ENCODE measurements at places on chromosomes 3 and 15.

DNA sequence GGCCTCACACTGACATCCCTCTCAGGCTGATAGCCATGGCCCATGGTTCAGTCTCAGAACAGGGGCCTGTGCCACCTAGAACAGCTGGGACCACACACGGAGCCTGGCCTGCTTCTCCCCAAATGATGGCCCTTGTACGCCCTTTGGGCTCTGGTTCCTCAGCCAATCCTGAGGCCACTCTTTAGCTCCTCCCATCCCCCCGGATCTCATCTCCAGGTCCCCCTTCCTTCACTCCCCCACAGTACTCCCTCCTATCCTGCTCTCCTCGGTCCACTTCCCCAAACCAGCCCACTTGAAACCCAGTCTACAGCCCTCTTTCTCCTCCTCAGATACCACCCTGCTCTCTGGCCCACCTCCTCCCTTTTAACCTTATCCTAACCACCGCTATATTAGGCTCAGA is 17.8 kb upstream of the ZFYVE19 start:
- no peak for DNase-seq

- no peak for DNase-seq
Measured at GRCh38 chr15:59686389-59686788, 2.7 kb downstream of the BNIP2 start.

- peak; percentile 15 for DNase-seq
Measured at GRCh38 chr15:37134699-37135131, 34.4 kb upstream of the MEIS2 start.

GRCh38 chr15:73541479-73541878 is 91.7 kb downstream of the NPTN start:
- no peak for DNase-seq

GRCh38 chr3:53171064-53171418 is 10.0 kb downstream of the PRKCD start:
- DNase-seq = no peak

GRCh38 chr3:22659651-22660475 is 543.3 kb upstream of the UBE2E2 start:
- no peak for DNase-seq

GRCh38 chr3:124149771-124150170 is 157.8 kb upstream of the ROPN1 start:
- DNase-seq = no peak

- DNase-seq = no peak
Measured at GRCh38 chr15:90924375-90924774, 8.0 kb downstream of the HDDC3 start.

DNA sequence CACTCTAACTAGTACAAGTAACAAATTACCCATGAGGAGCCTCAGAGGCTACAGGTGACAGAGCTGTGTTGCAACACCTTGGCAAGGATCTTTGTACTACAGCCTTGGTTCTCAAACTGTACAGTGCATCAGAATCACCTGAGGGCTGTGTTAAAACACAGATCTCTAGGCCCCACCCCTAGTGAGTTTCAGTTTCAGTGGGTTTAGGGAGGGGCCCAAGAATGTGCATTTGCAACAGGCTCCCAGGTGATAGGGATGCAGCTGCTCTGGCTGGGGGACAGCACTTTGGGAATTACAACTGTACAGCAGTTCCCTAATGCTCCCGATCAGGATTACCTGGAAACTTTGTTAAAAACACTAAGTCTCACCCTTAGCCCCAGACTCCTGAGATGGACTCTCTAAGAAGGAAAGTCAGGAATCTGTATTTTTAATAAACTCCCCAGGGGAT is 66.1 kb upstream of the NR2F2 start:
- no peak for DNase-seq

- no peak for DNase-seq
Measured at GRCh38 chr3:7700539-7700938, 801.1 kb upstream of the LMCD1 start.

DNA sequence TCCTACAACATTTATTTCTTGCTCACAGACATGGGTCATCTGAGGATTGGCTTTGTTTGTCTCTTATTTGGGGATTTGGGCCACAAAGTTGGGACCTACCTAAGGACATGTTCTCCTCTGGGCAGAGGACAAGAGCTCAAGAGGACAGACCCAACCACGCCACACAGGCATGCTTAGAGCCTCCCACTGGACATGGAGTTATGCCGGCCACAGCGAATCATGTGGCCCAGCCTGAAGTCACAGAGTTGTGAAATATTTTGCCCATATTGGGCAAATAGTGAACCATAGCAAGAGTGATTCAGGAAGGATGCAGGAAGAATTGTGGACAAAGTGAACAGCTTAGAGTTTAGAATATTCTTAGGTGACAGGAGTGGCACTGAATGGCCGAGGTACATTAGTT is 9.9 kb downstream of the TRAK1 start:
- DNase-seq = no peak

DNA sequence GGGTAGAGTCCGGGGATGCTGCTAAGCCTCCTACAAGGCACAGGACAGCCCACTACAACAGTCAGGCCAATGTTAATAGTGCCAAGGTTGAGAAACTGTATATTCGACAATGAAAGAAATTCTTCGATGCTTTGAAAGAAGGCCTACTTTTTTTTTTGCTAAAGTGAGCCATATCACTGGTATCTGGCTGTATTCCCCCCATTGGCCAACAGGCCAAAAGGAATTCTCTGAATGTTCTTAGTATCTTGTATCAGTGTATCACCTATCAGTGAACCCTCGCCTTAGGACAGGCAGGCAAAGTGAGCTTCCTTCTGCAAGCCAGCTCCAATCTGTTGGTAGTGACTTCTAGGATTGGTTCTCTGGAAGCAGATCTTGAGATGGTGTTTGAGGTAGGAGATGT is 74.2 kb downstream of the SNTN start:
- DNase-seq = no peak

- no peak for DNase-seq
Measured at GRCh38 chr3:113223475-113224281, 12.3 kb downstream of the BOC start.

GRCh38 chr3:143814443-143814889 is 33.8 kb downstream of the SLC9A9 start:
- no peak for DNase-seq

GRCh38 chr3:123656691-123657090 is 71.8 kb upstream of the HACD2 start:
- no peak for DNase-seq

DNA sequence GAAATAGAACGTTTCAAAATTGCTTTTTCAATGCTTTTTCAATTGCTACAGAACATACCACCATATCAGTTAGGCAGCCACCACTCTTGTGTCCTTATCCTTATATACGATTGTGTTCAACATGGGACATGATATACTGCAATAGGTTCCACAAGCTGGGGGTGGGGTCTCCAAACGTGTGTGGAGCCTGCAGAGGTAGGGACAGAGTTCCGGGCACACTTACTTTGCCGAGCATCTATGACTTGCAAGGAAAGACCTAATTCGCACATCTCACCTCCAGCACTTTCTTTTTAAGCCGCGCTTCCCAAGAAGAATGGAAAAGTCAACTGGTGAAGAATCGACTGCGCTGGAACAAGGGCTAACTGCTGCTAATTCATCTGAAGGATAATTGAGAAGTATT is 39.6 kb upstream of the SFMBT1 start:
- DNase-seq = no peak
